ENCODE measurements at places on chromosomes 2 and 18.

- no peak for DNase-seq
Observed at GRCh38 chr2:98482362-98482761, 37.7 kb downstream of the INPP4A start.

GRCh38 chr2:42290005-42290404 is 71.0 kb downstream of the COX7A2L start:
- no peak for DNase-seq

DNA sequence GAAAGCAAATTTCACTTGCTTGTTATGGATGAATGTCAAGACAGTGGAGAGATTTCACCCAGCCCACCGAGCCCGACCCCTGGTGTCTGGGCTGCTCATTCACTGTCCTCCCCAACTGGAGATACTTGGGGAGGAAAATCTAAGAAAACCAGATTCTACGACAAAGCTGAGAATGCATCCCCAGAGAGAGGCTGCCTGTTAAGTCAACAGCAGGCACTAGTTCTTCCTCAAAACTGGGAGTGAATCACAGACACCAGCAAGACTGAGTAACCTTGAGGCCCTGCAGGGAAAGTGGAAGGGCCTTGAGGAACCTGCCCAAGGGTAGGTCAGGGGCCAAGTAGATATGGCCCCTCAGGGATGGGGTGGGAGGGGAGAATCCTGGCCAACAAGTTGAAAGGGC is 34.2 kb upstream of the MLPH start:
- DNase-seq = no peak

- no peak for DNase-seq
Observed at GRCh38 chr2:137879121-137879520, 85.2 kb upstream of the HNMT start.

GRCh38 chr2:202278944-202279343 is 13.4 kb downstream of the NOP58 start:
- no peak for DNase-seq

DNA sequence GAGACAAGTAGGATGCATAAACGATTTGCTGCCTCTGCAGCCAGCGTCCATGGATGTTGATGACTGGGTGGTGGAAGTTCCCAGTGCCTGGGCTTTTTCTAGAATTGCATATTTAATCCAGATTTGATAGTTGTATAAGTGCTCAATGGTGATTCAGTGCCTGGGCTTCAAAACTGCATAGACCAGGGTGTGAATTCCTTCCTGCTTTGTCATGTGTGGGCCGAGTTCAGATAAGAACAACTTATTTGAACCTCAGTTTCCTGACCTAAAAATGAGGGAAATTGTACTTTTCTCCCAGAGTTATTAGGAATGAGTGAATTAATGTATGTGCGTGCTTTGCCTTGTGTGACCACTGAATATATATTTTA is 154.6 kb downstream of the WDSUB1 start:
- no peak for DNase-seq

DNA sequence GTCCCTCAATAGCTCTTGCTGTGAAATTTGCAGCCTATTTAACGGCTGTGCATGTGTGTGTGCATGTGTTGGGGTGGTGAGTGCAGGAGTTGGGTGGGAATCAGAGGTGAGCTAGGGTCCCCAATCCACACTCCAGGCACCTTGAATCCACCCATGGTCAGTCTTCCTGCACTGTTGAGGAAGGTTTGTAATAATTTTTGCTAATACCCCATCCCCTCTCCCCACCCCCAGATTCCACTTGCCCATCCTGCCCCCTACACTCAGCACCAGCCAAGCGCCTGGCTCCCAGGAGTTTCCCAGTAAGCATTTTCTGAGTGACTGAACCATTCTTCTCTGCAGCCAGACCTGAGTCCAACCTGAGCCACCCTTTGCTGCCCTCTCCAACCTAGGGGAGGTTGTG is 208.4 kb upstream of the RAB12 start:
- no peak for DNase-seq

DNA sequence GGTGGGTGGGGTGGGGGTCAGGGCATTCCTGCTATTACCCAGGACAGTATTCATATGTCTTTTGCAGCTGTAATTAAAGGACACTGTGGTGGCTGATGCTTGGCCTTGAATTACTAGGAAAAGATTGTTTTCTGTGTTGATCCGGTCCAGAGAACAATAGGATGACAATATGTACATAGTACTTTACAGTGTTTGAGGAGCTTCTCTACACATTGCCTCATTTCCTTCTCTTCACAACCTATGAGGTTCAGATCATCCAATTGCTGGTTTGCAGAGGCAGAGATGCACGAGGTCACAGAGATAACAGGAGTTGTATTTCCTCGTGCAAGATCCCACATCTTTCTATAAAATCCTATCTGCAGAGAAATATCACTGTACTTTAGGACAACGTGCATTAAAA is 119.5 kb downstream of the LIPG start:
- no peak for DNase-seq

DNA sequence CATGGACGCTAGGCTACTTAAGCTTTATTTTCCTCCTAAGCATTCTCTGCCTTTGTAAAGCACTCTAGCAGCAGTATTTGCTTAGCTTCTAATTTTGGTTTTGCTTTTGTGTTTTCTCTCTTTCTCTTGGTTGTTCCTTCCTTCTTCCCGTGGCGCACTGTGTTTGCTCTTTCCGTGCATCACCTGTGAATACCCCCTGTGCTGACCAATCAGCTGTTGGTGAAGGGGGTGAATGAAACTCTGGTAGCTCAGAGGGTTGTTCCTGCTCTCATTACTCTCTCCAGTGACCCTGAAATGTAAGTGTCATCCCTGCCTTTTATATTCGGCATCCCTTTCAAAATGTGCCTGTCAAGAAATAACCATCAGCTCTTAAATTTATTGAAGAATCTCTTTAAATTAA is 45.5 kb upstream of the TNFRSF11A start:
- DNase-seq = no peak

GRCh38 chr2:149000158-149000938 is 38.2 kb upstream of the LYPD6B start:
- DNase-seq = no peak

GRCh38 chr18:42641996-42642395 is 473.5 kb downstream of the RIT2 start:
- DNase-seq = no peak

GRCh38 chr2:232420073-232420454 is 13.4 kb downstream of the ALPG start:
- no peak for DNase-seq

- DNase-seq = no peak
Observed at GRCh38 chr18:33600846-33601245, 22.8 kb downstream of the ASXL3 start.

Measured in stimulated activated CD4-positive, alpha-beta T cell treated with anti-CD3 and anti-CD28 coated beads, Interleukin-1b, Interleukin-23, amount 100 ng/mL, for 1 hour (primary cell).